ENCODE measurements at places on chromosomes 1 and 21. TPM values are rescaled to one million over a fixed set of nuclear protein-coding genes. Genes with fewer than 3 reads are reported as not detected.

DNA sequence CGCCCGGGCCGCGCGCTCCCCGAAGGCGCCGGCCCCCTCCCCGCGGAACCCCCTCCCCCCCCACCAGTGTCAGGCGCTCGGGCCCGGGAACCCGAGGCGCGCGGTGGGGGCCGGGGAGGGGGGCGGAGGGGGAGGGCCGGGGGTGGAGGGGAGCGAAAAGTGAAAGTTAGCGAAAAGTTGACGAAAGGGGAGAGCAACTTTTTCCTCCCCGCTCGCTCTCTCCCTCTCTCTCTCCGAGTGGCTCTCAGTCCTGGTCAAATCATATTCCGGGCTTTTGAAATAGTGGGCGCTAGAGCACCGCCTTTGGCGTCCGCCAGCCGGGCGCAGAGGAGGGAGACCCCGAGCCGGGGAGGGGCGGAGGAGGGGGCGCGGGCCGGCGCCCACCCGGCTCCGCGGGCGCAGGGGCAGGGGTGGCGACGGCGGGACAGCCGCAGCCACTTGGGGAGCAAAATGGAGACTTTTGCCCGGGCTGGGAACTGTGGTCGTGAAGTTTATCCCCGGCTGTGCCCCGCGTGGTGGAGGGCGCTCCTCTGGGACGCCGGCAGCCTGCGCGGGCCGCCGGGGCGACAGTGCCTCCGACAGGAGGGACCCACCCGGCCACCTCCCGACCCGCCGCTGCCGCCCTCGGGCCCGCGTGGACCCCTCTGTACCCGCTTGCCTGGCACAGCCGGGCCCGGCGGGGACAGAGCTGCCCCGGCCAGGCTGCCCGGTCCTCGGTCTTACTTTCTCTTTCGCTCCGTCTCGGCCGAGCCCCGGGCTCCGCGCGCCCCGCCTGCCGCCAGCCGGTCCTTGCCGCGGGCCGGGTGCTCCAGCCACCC is 697 bp downstream of the PRDM16 start:
- peak overlapping the region; percentile 80 for H3K27ac ChIP-seq
- H3K27me3 ChIP-seq: no peaks in the 10 kb centered on the region
- H3K36me3 ChIP-seq: no peaks in the 10 kb centered on the region

GRCh38 chr21:44793592-44794374 is 7.8 kb downstream of the UBE2G2 start:
- peaks cover 29% of the 10 kb centered on the region for H3K4me1 ChIP-seq
- no peak overlapping the region for H3K27ac ChIP-seq
- no peak for DNase-seq
- H3K36me3 ChIP-seq: peaks cover 23% of the 10 kb centered on the region

DNA sequence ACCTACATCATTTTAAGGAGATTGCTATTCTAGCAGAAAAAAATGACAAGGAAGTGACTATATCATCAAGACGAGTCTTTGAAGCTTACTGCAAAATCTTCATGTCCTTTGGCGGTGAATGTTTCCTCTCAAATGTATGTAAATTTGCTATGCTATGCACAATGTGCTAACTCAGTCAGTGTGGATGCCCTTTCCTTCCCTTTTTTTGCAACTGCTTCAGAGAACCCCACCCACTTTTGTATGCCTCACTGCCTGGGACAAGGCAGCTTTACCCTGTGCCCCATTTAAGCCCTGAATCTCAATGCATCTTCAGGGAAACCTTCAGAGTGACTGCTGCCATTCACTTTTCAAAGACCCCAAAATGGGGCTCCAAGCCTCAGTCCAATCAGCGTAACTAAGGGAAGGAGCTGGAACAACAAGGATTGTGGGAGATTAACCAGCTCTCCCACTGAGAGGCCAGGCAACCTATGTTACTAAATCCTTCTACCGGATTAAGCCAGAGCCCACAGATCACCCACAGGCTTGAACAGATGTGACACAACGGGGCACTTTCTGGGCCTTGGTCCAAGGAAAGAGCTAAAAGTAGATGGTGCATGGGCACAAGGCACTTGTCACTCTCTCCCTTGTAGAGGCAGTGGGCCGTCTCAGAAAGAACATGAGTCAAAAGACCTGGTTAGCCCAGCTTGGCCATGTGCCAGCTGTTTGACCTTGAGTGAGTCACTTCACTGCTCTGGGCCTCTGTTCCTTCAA is 154.4 kb downstream of the PLPP3 start:
- H3K4me3 ChIP-seq: no peak overlapping the region
- no peaks in the 10 kb centered on the region for H3K27me3 ChIP-seq
- no peak for DNase-seq

The CDCA8 gene
- not detected for total RNA-seq

The FCMR gene
- not detected for total RNA-seq

Data from esophagus muscularis mucosa (tissue), 4 donors.